GM12865 (cell line): ENCODE measurements at places on chromosomes 5 and 9.
A peak's percentile ranks its signal among the peaks of the same experiment; 100 is the strongest.

- no peak for DNase-seq
Observed at GRCh38 chr9:109730228-109730627, 49.8 kb upstream of the PALM2AKAP2 start.

- DNase-seq = no peak
Observed at GRCh38 chr9:87277346-87277745, 220.3 kb upstream of the DAPK1 start.

DNA sequence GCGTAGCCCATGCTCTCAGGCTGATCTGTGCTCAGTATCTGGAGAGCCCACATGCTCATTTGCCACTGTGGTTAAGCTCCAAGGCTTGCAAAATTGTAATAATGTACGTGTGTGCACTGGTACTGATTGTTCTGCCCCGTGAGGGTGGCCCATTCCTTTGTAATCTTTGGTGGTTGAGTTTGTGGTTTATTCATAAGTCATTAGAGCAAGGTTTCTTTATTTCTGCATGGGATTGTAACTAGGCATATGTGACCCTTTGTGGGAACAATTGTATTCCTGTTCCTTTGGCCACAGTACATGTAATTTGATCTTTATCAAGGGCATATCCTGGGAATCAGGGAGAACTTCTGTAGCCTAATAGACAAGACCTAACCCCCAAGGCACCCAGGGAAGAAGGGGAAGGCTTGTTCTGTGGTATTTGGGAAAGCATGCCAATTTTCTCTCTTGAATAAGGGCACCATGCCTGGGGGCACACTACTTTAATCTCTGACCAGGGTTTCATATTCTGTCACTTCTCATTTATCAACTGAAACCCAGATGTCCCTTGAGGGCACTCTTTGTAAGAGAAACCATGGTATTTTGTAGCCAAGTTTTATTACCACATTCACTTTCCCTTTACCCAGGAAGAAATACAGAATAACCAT lies 74.6 kb downstream of the NPR3 start:
- no peak for DNase-seq

DNA sequence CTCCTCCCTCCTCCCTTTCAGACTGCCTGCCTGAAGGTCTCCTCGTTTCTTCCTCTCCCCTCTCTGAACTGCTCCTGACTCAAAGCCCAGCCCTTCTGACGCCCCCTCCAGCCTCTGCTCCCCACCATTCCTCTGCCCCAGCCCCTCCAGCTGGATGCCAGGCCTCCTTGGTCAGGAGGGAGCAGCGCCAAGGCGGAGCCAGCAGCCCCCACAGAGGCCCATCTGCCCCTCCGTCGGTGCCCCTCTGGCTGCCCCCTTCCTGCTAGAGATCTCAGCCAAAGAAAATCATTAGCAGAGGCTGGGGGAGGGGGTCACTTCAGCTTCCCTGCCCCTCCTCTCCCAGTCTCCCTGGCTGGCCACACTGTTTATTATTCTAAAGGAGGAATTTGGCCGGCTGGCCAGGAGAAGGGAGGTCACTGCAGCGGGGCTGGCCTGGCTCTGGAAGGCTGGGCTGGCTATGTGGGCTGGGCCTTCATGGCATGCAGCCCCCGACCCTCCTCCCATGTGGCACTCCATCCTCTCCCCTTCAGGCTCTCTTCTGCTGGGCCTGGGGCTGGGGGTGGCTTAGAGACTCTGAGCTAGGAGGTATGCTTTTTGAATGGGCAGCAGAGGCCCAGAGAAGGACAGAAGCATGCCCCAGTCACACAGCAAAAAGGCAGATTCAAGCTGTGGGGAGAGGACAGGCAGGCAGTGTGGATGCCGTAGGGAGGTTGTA lies 16.9 kb downstream of the PDGFRB start:
- DNase-seq = no peak

- DNase-seq = no peak
Observed at GRCh38 chr9:14173713-14174112, 140.2 kb downstream of the NFIB start.

GRCh38 chr5:125720348-125720685 lies 702.9 kb upstream of the GRAMD2B start:
- no peak for DNase-seq

DNA sequence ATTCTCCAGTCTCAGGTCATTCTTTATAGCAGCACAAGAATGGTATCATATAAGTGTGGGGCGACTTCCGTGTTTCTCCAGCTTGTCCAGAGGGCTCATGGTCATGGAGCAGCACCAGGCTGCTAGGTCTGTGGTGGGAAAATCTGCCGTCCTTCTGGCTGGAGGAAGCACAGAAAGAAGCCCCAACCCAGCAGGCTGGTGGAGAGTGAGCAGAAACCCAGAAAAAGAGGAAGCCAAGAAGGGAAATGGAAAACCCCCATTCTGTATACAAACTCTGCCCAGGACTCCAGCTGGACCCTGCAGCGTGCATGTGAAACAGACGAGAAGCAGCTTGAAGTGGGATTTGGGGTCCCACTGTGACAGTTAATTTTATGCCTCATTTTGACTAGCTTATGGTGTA lies 34.3 kb upstream of the OLFM1 start:
- DNase-seq = no peak

DNA sequence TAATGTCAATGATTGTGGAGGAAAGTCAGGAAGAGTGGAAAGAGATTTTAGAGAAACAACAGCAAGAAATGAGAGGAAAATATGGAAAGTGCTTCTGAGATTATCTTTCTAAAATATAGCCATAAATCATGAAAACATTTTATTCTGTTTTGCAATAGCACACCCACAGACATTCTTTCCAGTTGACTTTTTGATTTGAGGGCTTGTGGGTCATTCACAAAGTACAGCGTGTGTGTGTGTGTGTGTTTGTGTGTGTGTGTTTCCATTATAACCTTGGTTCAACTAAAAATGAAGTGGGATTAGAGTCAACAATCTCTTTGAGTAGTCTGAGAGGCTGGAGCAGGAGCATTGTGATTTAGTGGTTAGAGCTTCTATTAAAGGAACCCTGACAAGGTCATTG lies 116.6 kb upstream of the GAS1 start:
- no peak for DNase-seq

- no peak for DNase-seq
Observed at GRCh38 chr9:36424289-36425055, 24.4 kb upstream of the RNF38 start.

- no peak for DNase-seq
Observed at GRCh38 chr9:134361426-134361825, 35.2 kb downstream of the RXRA start.

DNA sequence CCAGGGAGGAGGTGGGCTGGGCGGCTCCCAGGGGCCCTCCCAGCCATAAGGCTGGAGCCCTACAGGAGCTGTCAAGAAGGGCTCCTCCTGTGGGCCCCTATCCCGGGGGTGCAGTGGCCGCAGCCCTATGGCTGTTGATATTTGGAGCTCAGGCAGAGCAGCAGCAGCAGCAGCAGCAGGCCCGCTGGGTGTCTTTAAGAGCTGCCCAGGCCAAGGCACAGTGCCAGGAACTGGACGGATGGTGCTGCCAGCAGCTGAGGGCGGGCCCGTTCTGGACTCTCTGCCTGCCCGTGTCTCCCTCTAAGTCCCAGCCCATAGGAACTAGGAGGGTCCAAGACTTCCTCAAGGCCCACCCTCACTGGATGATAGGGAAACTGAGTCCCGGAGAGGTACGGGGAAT lies 3.6 kb downstream of the AK1 start:
- no peak for DNase-seq

DNA sequence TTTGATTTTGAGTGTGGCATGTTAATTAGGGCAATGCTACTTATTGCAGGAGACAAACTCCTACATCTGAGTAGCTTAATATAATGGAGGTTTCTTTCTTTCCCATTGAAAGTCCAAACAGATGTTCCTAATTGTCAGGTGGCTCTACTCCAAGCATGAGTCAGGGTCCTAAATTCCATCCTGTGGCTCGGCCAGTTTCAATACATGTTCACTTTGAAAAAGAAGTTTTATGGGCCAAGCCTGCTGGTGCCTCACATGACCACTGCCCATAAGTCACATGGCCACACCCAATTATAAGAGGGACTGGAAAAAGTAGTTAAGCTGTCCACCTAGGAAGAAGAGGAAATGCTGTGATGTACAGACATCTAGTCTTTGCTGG lies 170.4 kb downstream of the ARRDC3 start:
- no peak for DNase-seq

DNA sequence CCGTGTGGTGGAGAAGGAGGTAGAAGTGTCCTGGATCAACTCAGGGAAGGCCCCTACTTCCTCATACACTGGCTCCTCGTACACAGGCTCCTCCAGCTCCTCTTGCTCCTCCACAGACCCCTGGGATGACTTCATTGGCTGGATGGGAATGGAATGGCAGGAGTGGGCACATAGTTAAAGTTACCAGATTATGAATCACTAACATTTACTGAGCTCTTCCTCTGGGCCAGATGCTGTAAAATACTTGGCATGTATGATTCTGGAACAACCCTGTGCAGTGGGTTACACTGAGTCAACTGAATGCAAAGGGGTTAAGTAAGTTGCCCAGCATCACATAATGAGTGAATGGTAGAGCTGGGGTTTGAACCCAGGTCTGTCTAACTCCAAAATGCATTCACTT lies 3.1 kb upstream of the FCHSD1 start:
- no peak for DNase-seq

- no peak for DNase-seq
Observed at GRCh38 chr5:83767409-83767992, 46.8 kb upstream of the HAPLN1 start.

DNA sequence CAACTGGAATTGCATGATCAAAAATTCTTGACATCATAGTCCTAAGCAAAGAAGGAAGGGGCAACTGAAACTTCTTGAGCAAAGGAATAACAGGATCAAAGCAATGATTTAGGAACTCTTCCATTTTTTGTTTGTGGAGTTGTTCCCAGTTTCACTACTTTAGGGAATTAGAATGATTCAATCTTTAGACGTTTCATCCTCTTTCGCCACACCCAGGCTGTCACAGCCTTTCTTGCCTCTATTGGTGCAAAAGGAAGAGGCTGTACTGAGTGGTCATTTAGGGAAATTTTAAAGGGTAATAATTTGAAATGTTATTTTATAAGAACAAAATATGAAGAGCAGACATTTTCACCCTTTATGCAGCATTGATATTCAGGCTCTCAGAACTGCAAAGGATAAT lies 1026.0 kb upstream of the ARRDC3 start:
- no peak for DNase-seq

GRCh38 chr9:111483439-111483857 lies 735 bp downstream of the ECPAS start:
- DNase-seq = no peak

GRCh38 chr5:122030251-122030650 lies 47.8 kb downstream of the LOX start:
- no peak for DNase-seq

DNA sequence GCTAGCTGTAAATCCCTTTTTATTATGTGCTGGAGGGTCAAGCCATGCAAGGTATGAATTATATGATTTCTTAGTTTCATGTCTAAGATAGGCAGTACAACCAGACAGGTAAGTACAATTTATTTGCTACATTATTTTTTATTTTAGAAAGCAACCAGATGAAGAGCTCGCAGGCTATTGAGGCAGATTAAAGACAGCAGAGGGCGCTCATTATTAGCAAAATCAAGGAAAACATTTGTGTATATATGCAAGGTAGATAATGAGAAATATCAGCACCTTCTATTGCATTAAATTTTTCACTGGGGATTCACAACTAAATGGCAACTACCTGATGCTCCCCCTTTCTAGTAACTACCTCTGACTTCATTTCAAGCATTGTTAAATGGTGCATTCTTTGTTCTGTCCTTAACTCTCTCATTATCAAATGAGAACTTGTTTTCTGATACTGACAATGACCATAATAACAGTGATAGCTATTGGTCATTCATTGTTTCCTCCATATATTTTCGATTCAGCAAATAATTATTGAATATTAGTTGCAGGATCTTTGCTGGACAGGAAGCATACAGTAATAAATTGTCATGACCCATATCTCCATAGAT lies 8.6 kb downstream of the SCGB3A2 start:
- peak; percentile 22 for DNase-seq

- no peak for DNase-seq
Observed at GRCh38 chr5:156991714-156992113, 28.7 kb upstream of the TIMD4 start.

GRCh38 chr9:138098116-138098907 lies 220.7 kb downstream of the CACNA1B start:
- DNase-seq = no peak

- DNase-seq = no peak
Observed at GRCh38 chr9:92769286-92769685, 4.7 kb upstream of the BICD2 start.

- DNase-seq = no peak
Observed at GRCh38 chr9:120911295-120911837, 15.2 kb downstream of the TRAF1 start.

GRCh38 chr5:96942911-96943310 lies 7.0 kb downstream of the LNPEP start:
- no peak for DNase-seq

DNA sequence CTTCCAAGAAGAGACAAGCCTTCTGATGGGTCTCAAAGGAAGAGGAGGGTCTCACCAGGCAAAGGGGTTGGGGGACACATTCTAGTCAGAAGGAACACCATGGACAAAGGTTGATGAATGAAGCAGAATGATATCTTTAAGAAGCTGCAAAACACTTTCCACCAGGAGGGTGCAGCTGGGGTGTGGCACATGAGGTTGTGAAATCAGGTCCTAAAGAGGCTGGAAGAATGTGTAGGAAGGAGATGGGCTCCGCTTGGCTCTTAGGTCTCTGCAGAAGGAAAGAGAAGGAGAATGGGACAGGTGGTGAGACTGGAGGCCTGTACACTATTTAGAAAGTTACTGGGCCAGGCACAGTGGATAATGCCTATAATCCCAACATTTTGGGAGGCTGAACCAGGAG lies 328.6 kb downstream of the PDE4D start:
- no peak for DNase-seq

DNA sequence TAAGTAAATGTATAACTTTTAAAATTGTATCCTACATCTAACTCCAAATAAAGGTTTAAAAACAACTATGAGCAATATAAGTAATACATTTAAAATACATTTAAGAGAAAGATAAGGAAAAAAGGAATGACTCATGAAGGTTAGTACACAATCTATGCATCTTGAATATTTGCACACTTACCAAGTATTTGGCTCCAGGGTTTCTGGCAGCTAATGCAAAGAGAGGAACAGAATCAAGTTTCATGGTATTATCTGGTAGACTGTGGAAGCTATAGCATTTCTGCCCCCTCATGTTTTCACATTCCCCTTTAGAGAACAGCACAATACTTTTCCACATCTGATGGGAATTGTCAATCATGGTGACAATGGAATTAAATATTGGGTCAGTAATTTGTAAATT lies 132.1 kb downstream of the COX7C start:
- no peak for DNase-seq

GRCh38 chr5:18329328-18329727 lies 695.1 kb downstream of the TAF11L14 start:
- no peak for DNase-seq
